ENCODE measurements at places on chromosomes 5 and 9.
A peak's percentile ranks its signal among the peaks of the same experiment; 100 is the strongest.

DNA sequence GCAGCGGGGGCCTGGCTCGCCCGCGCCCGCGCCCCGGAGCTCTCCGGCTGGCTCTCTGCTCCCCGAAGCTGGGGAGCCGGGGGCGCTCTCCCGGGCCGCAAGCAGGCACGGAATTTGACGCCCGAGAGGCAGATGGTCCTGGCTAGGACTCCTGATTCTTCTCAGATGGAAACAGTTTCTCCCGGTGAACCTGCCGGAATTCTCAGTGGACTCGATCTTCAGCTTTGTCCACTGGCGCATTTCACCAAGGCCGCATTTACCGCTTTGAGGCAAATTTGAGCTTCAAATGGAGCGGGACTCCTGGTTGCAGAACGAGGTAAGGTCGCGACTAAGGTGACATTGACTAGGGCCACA, 305.7 kb upstream of the KCNN2 start:
- DNase-seq, result no peak
- H3K4me1 ChIP-seq, result no peaks in the 10 kb centered on the region
- H3K4me3 ChIP-seq, result no peak overlapping the region
- H3K36me3 ChIP-seq, result no peaks in the 10 kb centered on the region

DNA sequence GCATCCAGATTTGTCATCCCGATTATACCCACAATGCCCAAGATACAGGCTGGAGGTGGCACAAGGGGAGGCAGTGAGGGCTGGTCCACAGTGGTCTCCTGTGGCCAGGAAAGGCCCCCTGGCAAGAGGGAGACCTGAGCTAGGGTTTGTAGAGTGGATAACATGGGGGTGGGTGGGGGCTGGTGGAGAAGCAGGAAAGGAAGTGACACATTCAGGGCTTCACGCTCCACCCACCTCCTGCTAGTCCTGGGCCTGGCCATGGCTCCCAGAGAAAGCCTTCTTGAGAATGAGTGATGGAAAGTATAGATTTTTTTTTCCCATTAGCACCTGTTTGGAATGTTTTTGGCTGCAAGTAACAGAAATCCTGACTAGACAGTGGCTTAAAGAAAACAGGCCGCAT, 81.3 kb downstream of the ANKRD33B start:
- peaks cover 16% of the 10 kb centered on the region for H3K36me3 ChIP-seq
- DNase-seq, result no peak
- no peak overlapping the region for H3K27ac ChIP-seq
- H3K4me3 ChIP-seq, result no peak overlapping the region
- H3K27me3 ChIP-seq, result peaks cover 3% of the 10 kb centered on the region

GRCh38 chr9:136539427-136540421, 6.1 kb downstream of the NOTCH1 start:
- peak overlapping the region; percentile 88 for H3K4me3 ChIP-seq
- H3K27me3 ChIP-seq, result no peaks in the 10 kb centered on the region
- peaks cover 10% of the 10 kb centered on the region for H3K36me3 ChIP-seq
- peak; percentile 89 for DNase-seq

DNA sequence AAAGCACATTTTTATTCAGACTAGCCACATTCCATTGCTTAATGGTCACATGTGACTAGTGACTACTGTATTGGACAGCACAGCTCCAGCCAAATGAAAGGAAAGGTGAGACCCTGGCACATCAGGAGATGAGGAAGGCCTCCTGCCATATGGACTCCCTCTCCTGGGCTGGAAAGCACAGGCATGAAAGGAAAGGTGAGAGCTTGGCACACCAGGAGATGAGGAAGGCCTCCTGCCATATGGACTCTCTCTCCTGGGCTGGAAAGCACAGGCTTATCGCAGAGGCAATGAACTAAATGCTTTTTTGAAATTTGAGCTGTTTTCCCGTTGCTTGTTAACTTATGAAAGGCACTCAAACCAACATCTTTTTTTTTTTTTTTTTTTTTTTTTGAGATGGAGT, 144.8 kb upstream of the SLC12A2 start:
- H3K36me3 ChIP-seq, result no peaks in the 10 kb centered on the region
- no peak overlapping the region for H3K4me3 ChIP-seq
- DNase-seq, result no peak
- peaks cover 5% of the 10 kb centered on the region for H3K4me1 ChIP-seq

GRCh38 chr9:95175523-95175922, 142.0 kb downstream of the FANCC start:
- H3K27me3 ChIP-seq, result no peaks in the 10 kb centered on the region
- peaks cover 2% of the 10 kb centered on the region for H3K4me1 ChIP-seq
- H3K27ac ChIP-seq, result no peak overlapping the region
- H3K4me3 ChIP-seq, result no peak overlapping the region

DNA sequence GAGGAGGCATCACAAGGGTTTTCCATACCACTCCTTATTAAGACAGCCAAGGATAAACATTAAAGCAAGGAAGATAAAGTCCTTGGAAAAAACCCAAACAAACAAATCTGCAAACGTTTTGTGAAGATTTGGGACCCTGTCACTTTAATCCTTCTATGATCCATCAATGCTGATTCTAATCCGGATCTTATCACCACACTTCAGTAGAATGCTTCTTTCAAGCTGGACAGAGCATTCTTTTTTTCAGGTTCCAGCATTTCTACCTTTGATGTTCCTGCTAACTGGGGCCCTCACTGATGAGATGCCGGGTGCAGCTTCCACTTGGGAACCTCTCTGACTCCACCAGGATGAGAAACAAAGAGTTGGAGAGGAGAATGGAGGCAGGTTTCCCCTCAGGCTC, 132.8 kb upstream of the SHB start:
- H3K4me3 ChIP-seq, result no peak overlapping the region
- no peak for DNase-seq
- no peak overlapping the region for H3K27ac ChIP-seq
- peaks cover 2% of the 10 kb centered on the region for H3K27me3 ChIP-seq
- peaks cover 3% of the 10 kb centered on the region for H3K4me1 ChIP-seq

DNA sequence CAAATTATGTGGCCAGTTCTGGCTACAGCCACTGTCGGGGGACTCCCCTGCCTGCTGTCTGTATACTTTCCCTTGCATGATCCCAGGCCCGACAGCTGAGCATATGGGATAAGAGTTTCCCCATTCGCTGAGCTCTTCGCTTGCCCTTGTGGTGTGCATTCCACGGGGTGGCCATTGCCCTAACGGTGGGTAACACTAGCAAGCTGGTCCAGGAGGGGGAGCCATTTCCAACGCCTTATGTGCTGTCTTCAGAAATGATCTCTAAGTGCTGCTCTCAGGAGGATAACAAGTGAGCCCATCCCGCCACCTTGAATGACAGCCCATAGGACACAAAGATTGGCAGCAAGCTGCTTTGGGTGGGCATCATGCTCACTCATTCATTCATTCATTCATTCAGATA, 190.9 kb downstream of the FSTL4 start:
- H3K27me3 ChIP-seq, result peaks cover 22% of the 10 kb centered on the region
- H3K27ac ChIP-seq, result no peak overlapping the region
- H3K4me1 ChIP-seq, result peaks cover 5% of the 10 kb centered on the region
- H3K36me3 ChIP-seq, result no peaks in the 10 kb centered on the region
- DNase-seq, result no peak

GRCh38 chr9:36835271-36835996, 198.6 kb downstream of the PAX5 start:
- DNase-seq, result no peak
- no peak overlapping the region for H3K27ac ChIP-seq
- H3K36me3 ChIP-seq, result no peaks in the 10 kb centered on the region
- no peak overlapping the region for H3K4me3 ChIP-seq

GRCh38 chr9:128421482-128421996, 882 bp downstream of the CERCAM start:
- no peaks in the 10 kb centered on the region for H3K36me3 ChIP-seq
- DNase-seq, result peak; percentile 47
- no peak overlapping the region for H3K27ac ChIP-seq

DNA sequence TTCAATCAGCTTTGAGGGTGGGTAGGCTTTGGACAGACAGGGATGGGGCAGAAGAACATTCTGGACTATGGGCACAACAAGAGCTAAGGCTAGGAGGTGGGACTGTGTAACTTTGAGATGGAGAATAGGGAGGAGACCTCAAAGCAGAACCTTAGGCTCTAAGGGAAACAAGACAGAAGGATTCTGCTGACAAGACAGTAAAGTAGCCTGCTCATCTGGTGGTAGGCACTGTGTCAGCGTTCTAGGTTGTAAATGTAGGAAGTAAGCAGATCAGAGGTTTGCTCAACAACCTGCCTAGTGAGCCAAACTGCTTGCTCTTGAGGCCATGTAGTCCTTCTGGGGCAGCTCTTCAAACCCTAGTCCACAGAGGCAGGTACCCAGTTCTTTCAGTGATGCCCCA, 15.0 kb upstream of the IL12B start:
- H3K4me3 ChIP-seq, result no peak overlapping the region
- peaks cover 28% of the 10 kb centered on the region for H3K4me1 ChIP-seq
- H3K27me3 ChIP-seq, result peaks cover 16% of the 10 kb centered on the region
- no peak overlapping the region for H3K27ac ChIP-seq

DNA sequence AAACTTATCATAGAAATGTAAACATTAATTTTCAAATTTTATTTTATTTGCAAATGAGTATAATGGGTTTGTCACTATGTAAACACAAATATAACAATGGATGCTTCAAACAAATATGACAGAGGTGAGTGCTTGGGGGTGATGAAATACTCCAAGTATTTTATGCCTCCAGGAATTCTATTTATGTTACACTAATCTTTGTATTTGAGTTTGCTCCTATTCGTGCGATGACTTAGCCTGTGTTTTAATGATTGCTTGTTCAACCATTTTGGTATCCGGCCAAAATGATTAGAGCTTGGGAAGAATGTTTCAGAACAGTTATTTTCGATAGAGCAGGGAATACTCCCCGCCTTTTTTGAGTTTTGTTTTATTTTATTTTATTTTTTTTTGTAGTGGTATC, 5.0 kb downstream of the DMRT2 start:
- H3K27me3 ChIP-seq, result peaks cover 65% of the 10 kb centered on the region
- no peak for DNase-seq
- no peak overlapping the region for H3K27ac ChIP-seq
- peaks cover 2% of the 10 kb centered on the region for H3K36me3 ChIP-seq
- H3K4me3 ChIP-seq, result no peak overlapping the region
- peaks cover 8% of the 10 kb centered on the region for H3K4me1 ChIP-seq

DNA sequence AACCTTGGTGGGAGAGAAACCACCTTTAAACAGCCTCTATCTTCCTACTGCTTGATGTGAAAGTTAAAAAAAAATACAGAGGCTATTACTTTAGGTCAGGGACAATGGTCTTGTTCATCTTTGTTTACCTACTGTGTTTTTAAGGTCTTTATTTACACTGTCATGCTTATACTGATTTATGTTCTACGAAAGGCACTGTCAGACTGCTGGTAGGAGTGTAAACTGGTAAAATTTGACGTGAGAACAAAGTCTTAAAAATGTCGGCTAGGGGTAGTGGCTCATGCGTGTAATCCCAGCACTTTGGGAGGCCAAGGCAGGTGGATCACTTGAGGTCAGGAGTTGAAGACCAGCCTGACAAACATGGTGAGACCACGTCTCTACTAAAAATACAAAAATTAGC, 42.1 kb upstream of the ELOVL7 start:
- peaks cover 10% of the 10 kb centered on the region for H3K36me3 ChIP-seq
- H3K27ac ChIP-seq, result no peak overlapping the region
- H3K4me1 ChIP-seq, result no peaks in the 10 kb centered on the region

DNA sequence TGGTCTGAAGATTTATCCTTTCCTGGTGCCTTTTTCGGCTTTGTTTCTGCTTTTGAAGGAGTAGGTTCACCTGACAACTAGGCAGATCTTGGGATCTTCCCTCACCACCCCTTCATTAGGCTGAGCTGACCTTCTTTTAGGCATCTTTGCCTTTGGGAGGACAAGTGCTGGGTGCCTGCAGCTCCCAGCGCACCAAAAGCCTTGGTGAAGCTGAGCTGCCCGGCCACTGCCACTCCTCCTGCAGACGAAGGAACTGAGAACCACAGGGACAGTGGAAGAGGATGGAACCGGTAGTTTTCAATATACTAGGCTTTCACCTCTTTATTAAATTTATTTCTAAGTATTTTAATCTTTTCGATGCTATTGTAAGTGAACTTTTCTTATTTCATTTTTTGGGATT, 16.8 kb upstream of the MARCOL start:
- DNase-seq, result no peak
- H3K4me3 ChIP-seq, result no peak overlapping the region
- H3K27ac ChIP-seq, result peak overlapping the region; percentile 41
- H3K36me3 ChIP-seq, result no peaks in the 10 kb centered on the region
- H3K4me1 ChIP-seq, result no peaks in the 10 kb centered on the region

GRCh38 chr5:105015098-105015497, 1452.5 kb upstream of the NUDT12 start:
- H3K36me3 ChIP-seq, result no peaks in the 10 kb centered on the region
- H3K4me3 ChIP-seq, result no peak overlapping the region
- DNase-seq, result no peak

GRCh38 chr5:18686253-18686652, 1052.0 kb downstream of the TAF11L14 start:
- no peak for DNase-seq
- H3K27me3 ChIP-seq, result no peaks in the 10 kb centered on the region
- no peaks in the 10 kb centered on the region for H3K36me3 ChIP-seq
- no peaks in the 10 kb centered on the region for H3K4me1 ChIP-seq
- H3K27ac ChIP-seq, result no peak overlapping the region

- H3K4me3 ChIP-seq, result no peak overlapping the region
- peaks cover 4% of the 10 kb centered on the region for H3K27me3 ChIP-seq
- no peak for DNase-seq
- peaks cover 25% of the 10 kb centered on the region for H3K36me3 ChIP-seq
- H3K4me1 ChIP-seq, result peaks cover 23% of the 10 kb centered on the region
- no peak overlapping the region for H3K27ac ChIP-seq
These were observed 1.7 kb upstream of the TAF7 start for GRCh38 chr5:141322261-141322660.

- H3K4me3 ChIP-seq, result peak overlapping the region; percentile 53
- H3K27me3 ChIP-seq, result peaks cover 62% of the 10 kb centered on the region
- DNase-seq, result peak; percentile 67
- peaks cover 9% of the 10 kb centered on the region for H3K4me1 ChIP-seq
- H3K27ac ChIP-seq, result no peak overlapping the region
These were observed 1.6 kb downstream of the FSTL4 start for GRCh38 chr5:133610489-133611356.

DNA sequence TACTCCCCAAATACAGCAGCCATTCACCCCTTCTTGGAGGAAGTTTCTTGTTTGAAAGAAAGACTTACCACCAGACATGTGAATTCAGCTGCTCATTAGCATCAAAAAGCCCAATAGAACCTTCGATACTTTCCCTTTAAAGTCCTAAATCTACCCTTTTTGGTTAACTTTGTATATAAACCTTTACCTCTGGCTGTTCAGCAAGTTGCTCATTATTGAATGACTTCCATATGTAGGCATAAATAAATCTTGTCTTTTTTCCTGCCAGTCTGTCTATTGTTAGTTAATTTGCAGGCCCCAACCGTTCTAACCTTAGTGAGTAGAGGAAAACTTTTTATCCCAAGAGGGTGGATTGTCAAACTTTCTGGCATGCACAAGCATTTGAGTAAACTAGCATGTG, 27.9 kb upstream of the FBXL17 start:
- no peak for DNase-seq
- peaks cover 3% of the 10 kb centered on the region for H3K27me3 ChIP-seq
- no peak overlapping the region for H3K27ac ChIP-seq
- H3K4me3 ChIP-seq, result no peak overlapping the region
- no peaks in the 10 kb centered on the region for H3K4me1 ChIP-seq

DNA sequence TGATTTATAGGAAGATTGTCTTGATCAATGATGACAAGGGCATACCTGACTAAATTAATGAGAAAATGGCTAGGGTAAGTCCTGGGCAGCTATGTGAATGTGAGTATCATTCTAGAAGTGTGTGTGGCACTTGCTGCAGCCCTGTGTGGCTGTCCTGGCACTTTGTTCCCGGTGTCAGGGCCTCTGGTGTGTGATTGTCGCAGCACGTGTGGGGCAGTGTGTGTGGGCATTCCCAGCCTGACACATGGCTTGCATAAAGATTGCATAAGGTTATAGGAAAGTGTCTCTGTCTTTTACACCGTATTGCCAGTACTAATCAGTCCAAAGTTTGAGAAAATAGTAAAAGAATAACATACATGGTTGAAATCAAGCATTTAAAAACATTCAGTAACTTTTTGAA, 74.4 kb downstream of the TRIO start:
- H3K27me3 ChIP-seq, result peaks cover 51% of the 10 kb centered on the region
- H3K36me3 ChIP-seq, result no peaks in the 10 kb centered on the region
- no peak for DNase-seq
- H3K27ac ChIP-seq, result no peak overlapping the region
- H3K4me1 ChIP-seq, result peaks cover 2% of the 10 kb centered on the region

All from activated naive CD8-positive, alpha-beta T cell treated with anti-CD3 and anti-CD28 coated beads, Interleukin-2, amount 10 ng/mL, durations not matched to agents 7 days and 5 days (primary cell).